Activated CD4-positive, alpha-beta memory T cell treated with anti-CD3 and anti-CD28 coated beads, Interleukin-2, amount 10 ng/mL, durations not matched to agents 7 days and 5 days (primary cell): ENCODE measurements at places on chromosomes 3 and 15.

DNA sequence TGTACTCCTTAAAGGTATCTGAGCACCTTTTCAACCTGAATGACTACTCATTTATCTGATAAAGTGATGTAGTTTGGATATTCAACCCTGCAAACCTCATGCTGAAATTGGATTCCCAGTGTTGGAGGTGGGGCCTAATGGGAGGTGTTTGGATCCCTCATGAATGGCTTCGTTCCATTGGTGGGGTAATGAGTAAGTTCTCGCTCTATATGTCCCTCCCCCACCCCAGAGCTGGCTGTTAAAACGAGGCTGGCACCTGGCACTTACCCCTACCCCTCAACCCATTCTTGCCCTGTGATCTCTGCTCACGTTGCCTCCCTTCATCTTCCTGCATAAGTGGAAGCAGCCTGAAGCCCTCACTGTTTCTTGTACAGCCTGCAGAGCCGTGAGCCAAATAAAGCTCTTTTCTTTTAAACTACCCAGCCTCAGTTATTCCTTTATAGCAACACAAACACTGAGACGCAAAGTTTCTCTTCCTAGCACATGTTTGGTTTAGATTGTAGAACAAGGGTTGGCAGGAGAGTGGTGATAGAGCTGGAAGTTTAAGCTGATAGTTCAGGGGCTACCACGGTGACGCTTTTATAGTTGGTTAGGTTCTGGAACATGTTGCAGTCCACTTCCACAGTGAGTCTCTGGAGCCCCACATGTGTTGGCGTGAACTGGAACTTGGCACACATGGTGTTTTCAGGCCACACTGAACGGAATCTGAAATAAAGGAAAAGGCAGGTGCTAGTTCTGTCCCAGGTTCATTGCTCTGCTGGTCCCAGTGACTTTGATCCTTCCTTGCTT, 11.8 kb downstream of the CCNDBP1 start:
- no peak overlapping the region for H3K27ac ChIP-seq
- H3K36me3 ChIP-seq = peaks cover 52% of the 10 kb centered on the region
- H3K27me3 ChIP-seq = no peaks in the 10 kb centered on the region
- peaks cover 13% of the 10 kb centered on the region for H3K4me1 ChIP-seq

GRCh38 chr3:85800676-85801075, 841.9 kb downstream of the CADM2 start:
- H3K4me3 ChIP-seq = no peak overlapping the region
- no peak overlapping the region for H3K27ac ChIP-seq
- no peaks in the 10 kb centered on the region for H3K4me1 ChIP-seq
- no peaks in the 10 kb centered on the region for H3K27me3 ChIP-seq

- no peak overlapping the region for H3K27ac ChIP-seq
- peaks cover 48% of the 10 kb centered on the region for H3K27me3 ChIP-seq
- H3K4me3 ChIP-seq = no peak overlapping the region
- no peaks in the 10 kb centered on the region for H3K36me3 ChIP-seq
- H3K4me1 ChIP-seq = peaks cover 23% of the 10 kb centered on the region
Measured at GRCh38 chr15:70766597-70766996, 3.2 kb upstream of the UACA start.

DNA sequence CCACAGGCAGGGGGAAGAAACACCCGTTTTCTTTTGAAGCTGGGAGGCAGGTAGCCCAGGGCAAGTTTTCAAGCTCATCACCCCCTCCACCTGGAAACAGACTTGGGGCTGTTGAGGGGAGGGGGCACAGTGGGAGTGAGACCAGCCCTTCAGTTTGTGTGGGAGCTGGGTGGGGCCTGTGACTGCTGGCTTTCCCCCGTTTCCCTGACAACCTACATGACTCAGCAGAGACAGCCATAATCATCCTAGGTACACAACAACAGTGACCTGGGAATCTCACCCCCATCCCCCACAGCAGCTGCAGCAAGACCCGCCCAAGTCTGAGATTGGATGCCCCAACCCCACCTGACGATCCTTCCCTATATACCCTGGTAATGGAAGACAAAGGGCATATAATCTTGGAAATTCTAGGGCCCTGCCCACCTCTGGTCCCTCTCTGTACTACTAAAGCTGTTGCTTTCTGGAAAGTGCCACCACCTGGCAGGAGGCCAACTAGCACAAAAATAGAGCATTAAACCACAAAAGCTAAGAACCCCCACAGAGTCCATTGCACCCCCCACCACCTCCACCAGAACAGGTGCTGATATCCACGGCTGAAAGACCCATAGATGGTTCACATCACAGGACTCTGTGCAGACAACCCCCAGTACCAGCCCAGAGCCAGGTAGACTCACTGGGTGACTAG, 422.2 kb upstream of the SGO1 start:
- H3K4me3 ChIP-seq = no peak overlapping the region
- no peak overlapping the region for H3K27ac ChIP-seq
- no peaks in the 10 kb centered on the region for H3K27me3 ChIP-seq
- no peaks in the 10 kb centered on the region for H3K4me1 ChIP-seq
- no peak for DNase-seq
- H3K36me3 ChIP-seq = no peaks in the 10 kb centered on the region

- H3K4me3 ChIP-seq = peak overlapping the region; percentile 83
- no peaks in the 10 kb centered on the region for H3K27me3 ChIP-seq
- peaks cover 8% of the 10 kb centered on the region for H3K36me3 ChIP-seq
- H3K27ac ChIP-seq = peak overlapping the region; percentile 83
- no peak for DNase-seq
Measured at GRCh38 chr15:72272997-72273352, 621 bp upstream of the PARP6 start.

GRCh38 chr15:90126596-90127435, 24.5 kb upstream of the IDH2 start:
- no peak for DNase-seq
- H3K4me1 ChIP-seq = peaks cover 13% of the 10 kb centered on the region
- no peak overlapping the region for H3K27ac ChIP-seq

GRCh38 chr3:135056733-135057310, 261.8 kb downstream of the EPHB1 start:
- no peaks in the 10 kb centered on the region for H3K4me1 ChIP-seq
- no peaks in the 10 kb centered on the region for H3K27me3 ChIP-seq
- H3K36me3 ChIP-seq = no peaks in the 10 kb centered on the region
- no peak overlapping the region for H3K27ac ChIP-seq

- H3K27me3 ChIP-seq = peaks cover 2% of the 10 kb centered on the region
- no peak for DNase-seq
- H3K4me3 ChIP-seq = no peak overlapping the region
- no peaks in the 10 kb centered on the region for H3K4me1 ChIP-seq
- no peaks in the 10 kb centered on the region for H3K36me3 ChIP-seq
- no peak overlapping the region for H3K27ac ChIP-seq
Measured at GRCh38 chr3:64303401-64303800, 78.1 kb upstream of the PRICKLE2 start.

- no peak for DNase-seq
- no peaks in the 10 kb centered on the region for H3K4me1 ChIP-seq
- H3K27me3 ChIP-seq = peaks cover 2% of the 10 kb centered on the region
- H3K4me3 ChIP-seq = no peak overlapping the region
Measured at GRCh38 chr15:33022629-33023028, 171.9 kb downstream of the FMN1 start.

DNA sequence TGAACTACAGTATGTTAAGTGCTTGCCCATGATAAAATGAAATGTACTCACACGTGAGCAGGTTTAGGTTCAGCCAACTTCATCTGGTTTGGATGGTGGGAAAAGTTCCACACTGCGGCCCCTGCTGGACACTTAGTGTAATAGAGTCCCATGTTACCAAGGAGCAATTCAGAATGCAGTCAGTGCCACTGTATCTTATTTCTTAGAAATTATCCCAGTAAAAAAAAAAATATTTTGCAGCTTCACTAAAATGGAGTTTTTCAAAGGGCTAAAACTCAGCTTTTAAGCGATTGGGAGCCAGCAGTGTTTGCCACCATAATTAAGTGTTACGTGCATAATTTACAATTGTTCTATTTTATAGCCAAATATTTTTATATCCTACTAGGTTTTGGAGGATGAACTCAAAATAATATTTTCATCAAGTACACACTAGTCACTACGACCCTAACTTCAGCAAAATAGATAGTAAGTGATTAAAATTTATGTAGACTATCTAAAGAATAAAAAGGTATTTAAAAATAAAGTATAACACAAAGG, 371.7 kb upstream of the GBE1 start:
- no peaks in the 10 kb centered on the region for H3K27me3 ChIP-seq
- DNase-seq = peak; percentile 35
- no peaks in the 10 kb centered on the region for H3K4me1 ChIP-seq
- H3K27ac ChIP-seq = no peak overlapping the region

GRCh38 chr3:37014620-37015019, 21.3 kb downstream of the MLH1 start:
- peaks cover 62% of the 10 kb centered on the region for H3K36me3 ChIP-seq
- no peak overlapping the region for H3K27ac ChIP-seq
- H3K4me1 ChIP-seq = peaks cover 3% of the 10 kb centered on the region
- no peak overlapping the region for H3K4me3 ChIP-seq
- DNase-seq = no peak
